ENCODE measurements at places on chromosomes 3 and 15.
A peak's percentile ranks its signal among the peaks of the same experiment; 100 is the strongest.

DNA sequence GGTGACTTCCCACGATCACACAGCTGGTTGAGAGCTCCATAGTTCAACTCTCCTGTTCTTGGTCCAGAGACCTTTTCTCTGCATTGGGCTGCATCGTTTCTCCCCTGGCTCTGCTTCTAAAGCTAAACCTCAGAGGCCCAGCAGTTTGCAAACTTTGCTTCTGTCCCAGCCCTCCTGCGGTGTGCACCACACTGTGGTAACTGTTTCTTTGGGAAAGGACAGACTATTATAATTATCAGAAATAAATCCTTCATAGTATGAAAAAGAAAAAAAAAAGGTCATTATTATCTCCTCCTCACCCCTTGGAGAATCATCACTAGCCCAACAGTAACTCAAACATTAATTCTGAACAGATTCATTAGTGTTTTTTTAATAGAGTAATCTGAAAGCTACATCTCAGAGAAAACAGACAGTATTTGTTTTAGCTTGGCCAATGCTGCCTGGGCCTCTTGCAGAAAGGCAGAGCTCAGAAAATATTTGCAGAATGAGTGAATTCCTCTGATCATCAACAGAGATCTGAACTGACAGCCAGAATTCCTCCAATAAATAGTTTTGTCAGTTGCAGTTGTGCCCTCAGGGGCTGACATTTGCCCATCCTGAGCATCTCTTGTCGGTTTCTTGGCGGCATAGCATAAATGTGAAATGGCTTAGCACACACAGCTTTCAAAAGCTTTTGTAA is 52.9 kb downstream of the BFSP2 start:
- DNase-seq: no peak

GRCh38 chr15:25716414-25717126 is 146.6 kb downstream of the ATP10A start:
- DNase-seq: no peak

- DNase-seq: no peak
Measured at GRCh38 chr3:25259871-25260270, 168.2 kb upstream of the RARB start.

GRCh38 chr15:45083223-45083622 is 30.7 kb downstream of the DUOX2 start:
- DNase-seq: no peak

DNA sequence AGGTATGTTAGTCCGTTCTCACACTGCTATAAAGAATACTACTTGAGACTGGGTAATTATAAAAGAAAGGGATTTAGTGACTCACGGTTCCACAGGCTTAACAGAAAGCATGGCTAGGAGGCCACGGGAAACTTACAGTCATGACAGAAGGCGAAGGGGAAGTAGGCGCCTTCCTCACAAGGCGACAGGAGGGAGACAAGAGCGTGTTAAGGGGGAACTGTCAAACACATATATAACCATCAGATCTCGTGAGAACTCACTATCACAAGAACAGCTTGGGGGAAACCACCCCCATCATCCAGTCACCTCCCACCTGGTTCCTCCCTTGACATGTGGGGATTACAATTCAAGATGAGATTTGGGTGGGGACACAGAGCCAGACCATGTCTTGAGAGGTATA is 30.4 kb downstream of the SPRED1 start:
- no peak for DNase-seq

GRCh38 chr3:7876741-7877297 is 624.8 kb upstream of the LMCD1 start:
- peak; percentile 13 for DNase-seq

- no peak for DNase-seq
Measured at GRCh38 chr3:126567696-126568438, 9.1 kb upstream of the C3orf22 start.

- DNase-seq: no peak
Measured at GRCh38 chr3:170725285-170725731, 139.4 kb upstream of the SLC7A14 start.

DNA sequence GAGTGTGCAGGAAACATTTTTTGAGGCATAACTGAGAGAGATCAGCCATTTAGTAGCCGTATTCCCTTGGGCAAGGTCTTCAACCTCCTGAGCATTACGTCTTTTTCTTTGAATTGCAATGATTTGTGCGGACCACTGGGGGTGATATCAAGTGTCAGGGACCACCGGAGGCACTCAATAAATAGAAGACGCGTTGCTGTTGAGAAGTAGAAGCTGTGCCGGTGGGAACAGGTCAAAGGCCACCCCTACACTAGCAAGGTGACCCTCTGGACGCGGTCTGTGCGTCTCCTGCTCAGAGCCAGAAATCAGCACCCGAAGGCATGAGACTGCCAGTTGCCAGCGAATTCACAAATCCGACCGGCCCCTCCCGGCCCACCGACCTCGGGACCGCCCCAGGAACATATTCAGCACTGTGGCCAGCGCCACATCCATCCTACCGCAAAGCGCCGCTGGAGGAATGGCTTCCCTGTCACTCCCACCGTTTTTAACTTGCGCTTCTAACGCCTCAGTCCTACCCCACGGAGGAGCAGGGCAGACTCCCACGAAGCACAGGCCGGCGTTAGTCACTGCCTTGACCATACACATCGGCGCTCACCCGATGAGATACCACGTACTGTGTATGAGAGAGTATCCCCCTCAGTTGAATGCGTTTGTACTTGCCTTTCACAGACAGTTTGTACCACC is 1.4 kb upstream of the GHSR start:
- DNase-seq: no peak

- no peak for DNase-seq
Measured at GRCh38 chr3:5218815-5219214, 31.3 kb downstream of the EDEM1 start.

DNA sequence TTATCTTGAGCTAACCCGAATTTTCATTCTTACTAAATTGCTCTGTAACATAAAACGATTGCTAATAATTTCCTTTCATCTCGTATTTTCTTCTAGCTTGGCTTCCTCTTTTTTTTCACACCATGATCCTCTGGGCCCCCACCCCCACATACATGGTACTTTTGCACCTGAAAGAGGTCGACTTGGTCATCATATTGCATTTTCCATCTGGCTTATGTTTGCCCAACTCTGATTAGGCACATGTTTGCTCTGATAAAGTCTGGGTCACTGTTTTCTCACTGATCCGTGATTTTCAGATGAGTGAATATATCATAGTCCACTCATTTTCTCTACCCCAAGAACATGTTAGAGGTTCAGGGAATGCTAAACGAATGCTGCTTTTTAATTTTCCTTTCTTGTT is 49.5 kb downstream of the ARRDC4 start:
- DNase-seq: no peak

- DNase-seq: no peak
Measured at GRCh38 chr3:86561215-86561614, 429.7 kb downstream of the VGLL3 start.

DNA sequence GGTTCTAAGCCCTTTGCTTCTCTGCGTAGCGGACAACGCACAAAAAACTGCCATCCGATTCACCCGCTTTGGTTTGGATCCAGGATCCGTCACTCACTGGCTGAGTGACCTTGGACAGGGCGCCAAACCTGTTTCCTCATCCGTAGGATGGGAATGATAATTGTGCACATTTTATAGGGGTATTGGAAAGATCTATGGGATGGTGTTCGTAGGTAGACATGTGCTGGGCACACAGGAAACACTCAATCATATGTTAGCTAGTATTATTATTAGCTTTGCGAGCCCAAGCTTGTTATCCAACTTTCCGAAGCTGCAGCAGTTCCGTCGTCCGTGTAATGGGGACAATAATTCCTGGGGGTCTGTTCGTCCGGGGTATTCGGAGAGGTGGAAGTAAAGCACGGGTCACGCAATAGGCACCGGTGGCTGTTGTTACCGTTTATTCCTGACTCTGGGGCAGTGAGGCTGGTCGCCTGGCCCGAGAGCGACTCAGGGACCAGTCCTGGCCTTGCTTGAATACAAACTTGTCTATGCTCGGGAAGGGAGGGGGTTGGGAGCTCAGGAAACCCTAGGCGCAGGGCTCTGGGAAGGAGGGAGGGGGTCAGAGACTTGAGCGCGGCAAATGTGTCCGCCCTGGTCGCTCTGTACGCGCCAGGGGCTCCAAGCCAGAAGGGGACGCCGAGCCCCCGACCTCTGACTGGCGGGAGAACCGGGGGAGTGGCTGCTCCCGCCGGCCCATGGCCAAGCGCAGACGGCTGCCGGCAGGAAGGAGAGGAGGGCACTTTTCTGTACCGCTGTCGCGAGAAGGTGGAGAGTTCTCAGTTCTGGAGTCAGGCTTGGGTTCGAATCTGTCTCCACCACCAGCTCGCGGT is 1.3 kb downstream of the SPSB4 start:
- no peak for DNase-seq

- DNase-seq: no peak
Measured at GRCh38 chr3:72659596-72659995, 188.6 kb downstream of the SHQ1 start.

DNA sequence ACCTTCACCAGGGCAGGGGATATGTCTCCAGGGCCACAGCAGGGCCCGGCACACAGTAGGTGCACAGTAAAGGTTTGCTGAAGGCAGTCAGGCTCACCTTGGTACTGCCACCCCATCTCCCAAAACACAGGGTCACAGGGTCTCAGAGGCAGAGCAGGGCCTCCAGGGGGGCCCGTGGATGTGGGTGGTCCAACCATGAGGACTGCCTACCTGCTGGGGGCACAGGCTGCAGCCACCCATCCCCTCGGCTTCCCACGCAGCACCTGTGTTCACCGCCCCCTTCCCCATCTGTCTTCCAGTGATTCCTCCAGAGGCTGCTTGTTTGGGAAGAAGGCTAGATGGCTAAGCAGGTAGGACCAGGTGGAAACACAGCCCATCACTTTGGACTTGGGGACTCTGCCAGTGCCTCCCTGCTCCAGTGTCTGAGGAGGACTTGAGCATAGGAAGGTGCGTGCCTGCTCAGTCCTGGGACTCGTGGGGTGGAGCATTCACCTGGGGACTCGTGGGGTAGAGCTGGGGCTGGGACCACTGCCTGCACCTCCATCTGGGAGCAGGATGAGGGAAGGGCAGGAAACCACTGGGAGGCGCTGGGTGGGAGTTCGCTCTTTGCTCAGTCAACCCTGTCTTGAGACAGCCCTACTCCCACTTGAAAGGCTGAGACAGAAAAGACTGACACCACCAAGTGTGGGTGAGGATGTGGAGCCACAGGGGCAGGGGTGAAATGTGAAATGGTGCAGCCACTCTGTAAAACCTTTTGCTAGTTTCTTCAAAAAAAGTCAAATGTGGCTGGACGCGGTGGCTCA is 18.8 kb upstream of the PLXND1 start:
- DNase-seq: no peak

- DNase-seq: peak; percentile 55
Measured at GRCh38 chr3:51686512-51687215, 15.6 kb downstream of the TEX264 start.

GRCh38 chr3:10145685-10146084 is 4.1 kb downstream of the VHL start:
- no peak for DNase-seq

DNA sequence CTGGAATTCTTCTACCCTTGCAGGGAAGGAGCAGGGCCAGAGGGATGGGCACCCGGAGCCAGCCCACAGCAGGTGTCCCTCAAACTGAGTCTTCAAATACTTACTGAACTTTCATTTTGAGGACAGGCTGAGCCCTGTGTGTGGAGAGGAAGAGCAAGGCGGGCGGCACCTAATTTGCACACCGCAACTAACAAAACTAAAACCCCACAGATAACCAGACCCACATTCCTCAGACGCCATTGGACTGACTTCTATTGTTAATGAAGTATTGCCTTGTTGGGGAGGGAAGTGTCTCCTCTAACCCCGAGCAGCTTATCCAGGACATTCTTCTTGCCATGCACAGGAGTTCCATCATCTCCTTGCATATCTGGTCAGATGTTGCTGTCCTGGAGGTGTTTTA is 105.2 kb upstream of the NR2E3 start:
- no peak for DNase-seq

DNA sequence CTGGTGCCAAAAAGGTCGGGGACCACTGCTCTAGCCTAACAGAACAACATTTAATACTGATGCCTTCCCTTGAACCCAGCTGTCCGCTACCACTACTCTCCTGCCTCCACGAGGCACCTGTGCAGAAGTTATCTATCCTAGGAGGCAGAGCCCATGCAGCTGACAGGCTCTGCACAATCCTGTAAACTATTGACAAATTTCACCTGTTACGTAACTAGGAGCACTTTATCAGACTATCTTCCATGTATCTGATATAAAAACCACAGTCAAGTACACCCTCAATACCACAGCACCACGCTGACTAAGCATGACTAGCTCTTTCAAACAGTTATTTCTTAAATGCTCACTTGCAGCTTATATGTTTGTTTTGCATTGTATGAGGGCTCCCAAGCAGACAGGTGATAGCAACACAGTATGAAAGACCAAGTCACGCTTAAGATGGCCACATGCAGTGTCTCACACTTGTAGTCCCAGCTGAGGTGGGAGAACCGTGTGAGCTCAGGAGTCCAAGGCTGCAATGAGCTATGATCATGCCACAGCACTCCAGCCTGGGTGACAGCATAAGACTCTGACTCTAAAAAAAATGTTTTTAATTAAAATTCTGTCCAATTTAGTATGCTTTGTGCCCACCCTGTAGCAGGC is 4.5 kb upstream of the IL17RC start:
- DNase-seq: no peak

- DNase-seq: no peak
Measured at GRCh38 chr3:89278302-89279025, 171.0 kb downstream of the EPHA3 start.

All from stimulated activated CD8-positive, alpha-beta memory T cell treated with anti-CD3 and anti-CD28 coated beads, Interleukin-4, amount 100 ng/mL, for 4 hours (primary cell).